ENCODE measurements at places on chromosomes 4 and X.

- DNase-seq, result no peak
Observed at GRCh38 chr4:88858752-88859151, 161.1 kb upstream of the NAP1L5 start.

DNA sequence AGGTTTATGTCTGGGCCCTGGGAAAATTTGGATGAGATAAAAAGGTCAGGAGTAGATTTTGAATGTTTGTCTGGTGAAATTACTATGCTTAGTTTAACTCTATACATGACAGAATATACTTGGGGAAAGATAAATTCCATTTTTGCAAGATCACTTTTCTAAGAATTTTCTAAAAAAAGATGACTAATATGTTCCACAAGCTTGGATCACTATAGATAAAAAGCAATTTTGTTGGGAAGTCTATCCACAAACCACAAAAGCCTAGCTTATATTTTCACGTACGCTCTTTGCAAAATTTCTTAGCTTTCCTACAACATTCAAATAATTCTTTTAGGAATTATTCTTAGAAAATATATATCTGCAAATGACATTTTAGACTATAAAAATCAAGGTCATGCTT is 20.6 kb upstream of the COQ2 start:
- no peak for DNase-seq

GRCh38 chr4:143287572-143287923 is 49.1 kb upstream of the GAB1 start:
- DNase-seq, result no peak

- DNase-seq, result no peak
Observed at GRCh38 chr4:93317057-93317456, 511.5 kb upstream of the ATOH1 start.

DNA sequence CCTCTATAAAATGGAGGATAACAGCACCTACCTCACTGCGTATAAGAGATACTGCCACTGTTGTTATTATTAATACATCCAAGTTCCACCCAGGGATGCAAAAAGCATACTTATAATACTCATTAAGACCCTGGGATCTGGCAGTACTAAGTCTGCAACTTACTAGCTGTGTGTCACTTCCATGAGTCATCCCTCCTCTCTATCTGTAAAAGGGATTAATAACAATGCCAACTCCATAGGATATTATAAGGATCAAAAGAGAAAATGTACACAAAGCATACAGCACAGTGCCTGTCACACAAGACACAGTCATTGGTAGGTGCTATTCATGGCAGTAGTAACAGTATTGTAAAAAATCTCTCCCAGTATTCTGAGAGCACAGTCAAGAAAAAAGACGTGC is 216.7 kb downstream of the HS6ST2 start:
- DNase-seq, result no peak

DNA sequence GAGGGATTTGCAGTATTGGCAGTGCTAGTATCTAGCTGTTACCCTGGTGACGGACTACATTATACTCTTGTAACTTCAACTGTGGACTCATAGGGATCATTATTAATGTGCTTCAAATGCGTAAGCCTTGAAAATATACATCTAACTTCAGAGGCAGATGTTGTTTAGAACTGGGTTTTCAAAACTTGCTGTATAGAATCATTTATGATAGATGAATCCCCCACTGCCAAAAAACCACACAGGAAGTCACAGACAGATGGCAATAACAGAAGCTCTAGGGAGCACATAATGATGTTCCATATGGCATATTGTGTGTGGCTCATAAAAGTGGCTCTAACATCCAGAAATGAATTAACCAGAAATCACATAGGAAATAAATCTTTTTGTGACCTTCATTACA is 62.3 kb upstream of the RELL1 start:
- DNase-seq, result no peak

DNA sequence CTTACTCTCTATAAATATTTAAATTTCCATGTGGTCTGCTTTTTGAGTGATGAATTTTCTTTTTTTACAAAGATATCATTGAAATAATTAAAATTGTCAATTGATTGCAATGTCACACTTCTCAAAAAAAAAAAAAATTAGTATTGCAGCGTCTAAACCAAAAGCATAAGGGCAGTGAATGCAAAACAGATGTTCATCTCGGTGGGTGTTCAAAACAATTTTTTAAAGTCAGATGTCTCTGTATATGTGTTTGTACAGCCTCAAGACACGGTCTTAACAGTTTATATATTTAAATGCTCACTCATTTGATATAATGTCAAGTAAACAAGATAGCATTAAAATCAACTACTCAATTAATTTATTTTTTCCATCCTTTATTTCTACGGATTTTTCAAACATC is 52.3 kb downstream of the PALLD start:
- no peak for DNase-seq

DNA sequence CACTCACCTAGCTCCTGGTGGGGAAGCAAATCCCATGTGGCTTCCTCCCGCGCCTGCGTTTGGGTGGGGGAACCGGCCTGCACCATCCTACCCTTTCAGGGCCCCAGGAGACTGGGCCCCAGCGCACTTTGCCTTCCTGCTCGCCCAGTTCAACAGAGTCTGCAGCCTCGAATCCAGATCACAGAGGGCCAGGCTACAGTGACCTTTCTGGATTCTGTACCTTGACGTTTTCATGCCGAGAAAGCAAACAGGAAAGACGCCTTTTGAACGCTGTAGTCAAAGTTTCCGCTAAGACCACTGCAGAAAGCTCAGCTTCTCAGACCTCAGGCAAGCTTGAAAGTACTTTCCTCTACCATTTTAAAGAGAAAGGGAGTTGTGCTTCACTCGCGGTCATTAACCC is 7.4 kb upstream of the BEND2 start:
- DNase-seq, result no peak

DNA sequence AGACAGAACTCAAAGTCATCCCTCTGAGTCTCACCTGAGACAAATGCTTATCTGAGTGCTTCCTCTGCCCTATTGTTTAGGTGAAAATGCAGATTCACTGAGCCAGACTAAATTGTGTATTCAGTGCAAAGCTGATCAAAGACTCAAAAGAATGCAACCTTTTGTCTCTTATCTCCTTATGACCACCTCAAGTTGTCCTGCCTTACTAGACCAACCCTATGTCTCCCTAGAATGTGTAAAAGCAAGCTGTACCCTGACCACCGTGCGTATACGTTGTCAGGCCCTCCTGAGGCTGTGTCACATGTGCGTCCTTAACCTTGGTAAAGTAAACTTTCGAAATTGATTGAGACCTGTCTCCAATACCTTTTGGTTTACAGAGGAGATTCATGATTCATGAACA is 63.6 kb upstream of the SH3RF1 start:
- DNase-seq, result no peak

GRCh38 chr4:77798385-77798784 is 20.8 kb downstream of the CNOT6L start:
- DNase-seq, result no peak

- DNase-seq, result peak; percentile 62
Observed at GRCh38 chrX:150364347-150365050, 1.4 kb downstream of the MAMLD1 start.

DNA sequence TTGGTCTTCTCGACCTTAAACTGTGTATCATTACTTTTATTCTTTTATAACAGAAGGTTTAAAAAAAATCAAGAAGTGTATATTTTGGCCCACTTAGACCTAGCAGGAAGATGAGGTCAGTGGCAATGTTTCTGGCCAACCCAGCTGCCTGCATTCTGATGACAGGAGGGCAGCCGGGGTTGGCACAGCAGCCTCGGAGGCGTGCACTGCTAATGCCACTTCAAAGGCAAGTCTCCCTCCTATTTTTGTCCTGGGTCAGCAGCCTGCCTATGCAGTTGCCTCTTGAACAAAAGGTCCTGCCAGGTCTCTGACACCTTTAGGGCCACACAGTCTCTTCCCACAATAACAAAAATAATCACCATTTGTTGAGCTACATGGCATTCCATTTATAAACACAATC is 89.4 kb upstream of the MYOZ2 start:
- DNase-seq, result peak; percentile 89

- DNase-seq, result no peak
Observed at GRCh38 chrX:69128588-69128987, 36.7 kb downstream of the PJA1 start.

DNA sequence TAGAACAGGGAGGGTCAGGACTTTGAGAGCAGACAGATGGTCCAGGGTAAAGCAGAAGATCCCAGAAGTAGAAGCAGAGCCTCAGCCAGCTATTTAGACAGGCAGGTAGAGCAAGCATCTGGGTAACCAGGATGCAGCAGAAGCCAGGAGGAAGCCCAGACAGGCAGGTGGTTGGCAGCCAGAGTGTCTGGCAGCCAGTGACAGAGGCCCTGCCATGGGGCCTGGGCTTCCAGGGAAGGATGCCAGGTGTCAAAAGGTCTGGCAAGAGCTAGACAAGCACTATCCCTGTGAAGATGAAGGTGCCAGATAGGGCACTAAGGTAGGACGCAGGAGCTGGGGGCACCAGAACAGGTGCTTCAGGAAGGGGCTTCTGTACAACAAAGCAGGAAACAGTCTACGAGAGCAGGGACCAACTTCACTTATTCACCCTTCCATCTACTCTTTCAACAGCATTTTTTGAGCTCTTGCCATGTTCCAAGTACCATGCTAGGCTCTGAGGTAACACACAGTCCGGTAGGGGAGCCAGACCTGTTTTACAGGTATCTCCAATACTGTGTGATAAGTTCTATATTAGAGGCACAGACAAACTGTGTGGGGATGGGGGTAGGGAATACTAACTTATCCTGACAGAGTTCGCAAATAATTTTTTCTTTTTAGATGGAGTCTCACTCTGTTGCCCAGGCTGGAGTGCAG is 38.1 kb upstream of the GJB1 start:
- DNase-seq, result no peak

DNA sequence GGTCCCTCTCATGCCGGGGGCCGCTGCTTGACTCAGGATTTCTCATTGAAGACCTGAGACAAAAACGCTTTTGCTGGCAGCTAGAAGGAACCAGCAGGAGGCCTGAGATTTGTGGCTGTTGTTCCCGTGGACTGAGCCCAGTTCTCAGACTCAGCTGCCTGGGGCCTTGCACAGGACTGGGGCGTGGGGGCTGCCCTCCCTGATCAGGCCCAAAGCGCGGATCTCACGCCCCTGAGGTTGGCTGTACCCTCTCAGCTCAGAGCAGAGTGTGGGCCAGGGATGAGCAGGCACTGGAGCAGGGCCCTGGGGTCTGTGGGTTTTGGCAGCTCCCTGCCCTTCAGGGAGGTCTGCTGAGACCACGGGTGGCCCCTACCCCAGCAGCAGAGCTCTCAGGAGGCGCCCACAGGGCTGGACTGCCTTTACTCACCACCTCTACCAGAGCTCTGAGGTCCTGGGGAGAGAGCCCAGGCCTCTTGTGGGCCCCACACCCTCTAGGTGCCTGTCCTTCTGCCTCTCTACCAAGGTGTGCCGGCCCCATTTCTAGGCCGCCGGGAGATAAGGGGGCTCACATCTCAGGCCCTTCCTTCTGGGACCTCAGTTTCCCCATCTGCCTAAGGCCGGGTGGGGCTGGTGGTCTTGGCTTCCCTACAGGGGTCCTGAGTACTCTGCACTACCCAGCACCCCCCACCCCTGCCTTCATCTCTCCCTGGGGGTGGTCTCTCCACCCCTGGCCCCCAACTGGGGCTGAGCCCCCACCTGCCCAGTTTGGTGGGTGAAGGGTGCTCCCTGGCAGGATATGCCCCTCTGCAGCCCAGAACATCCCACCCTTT is 5.6 kb downstream of the MSANTD1 start:
- peak; percentile 37 for DNase-seq

DNA sequence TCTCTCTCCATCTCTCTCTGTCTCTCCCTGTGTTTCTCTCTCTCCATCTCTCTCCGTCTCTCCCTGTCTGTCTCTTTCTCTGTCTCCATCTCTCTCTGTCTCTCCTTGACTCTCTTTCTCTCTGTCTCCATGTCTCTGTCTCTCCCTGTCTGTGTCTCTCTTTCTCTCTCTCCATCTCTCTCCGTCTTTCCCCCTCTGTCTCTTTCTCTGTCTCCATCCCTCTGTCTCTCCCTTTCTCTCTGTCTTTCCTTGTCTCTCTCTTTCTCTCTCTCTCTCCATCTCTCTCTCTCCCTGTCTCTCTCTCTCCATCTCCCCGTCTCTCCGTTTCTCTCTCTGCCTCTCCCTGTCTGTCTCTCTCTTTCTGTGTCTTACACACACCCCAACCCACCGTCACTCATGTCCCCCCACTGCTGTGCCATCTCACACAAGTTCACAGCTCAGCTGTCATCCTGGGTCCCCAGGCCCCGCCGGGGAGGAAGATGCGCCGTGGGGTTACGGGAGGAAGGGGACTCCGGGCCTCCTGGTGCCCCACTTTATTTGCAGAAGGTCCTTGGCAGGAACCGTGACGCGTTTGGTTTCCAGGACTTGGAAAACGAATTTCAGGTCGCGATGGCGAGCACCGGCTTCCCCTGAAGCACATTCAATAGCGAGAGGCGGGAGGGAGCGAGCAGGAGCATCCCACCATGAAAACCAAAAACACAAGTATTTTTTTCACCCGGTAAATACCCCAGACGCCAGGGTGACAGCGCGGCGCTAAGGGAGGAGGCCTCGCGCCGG is 1.2 kb upstream of the SHOX start:
- DNase-seq, result no peak

DNA sequence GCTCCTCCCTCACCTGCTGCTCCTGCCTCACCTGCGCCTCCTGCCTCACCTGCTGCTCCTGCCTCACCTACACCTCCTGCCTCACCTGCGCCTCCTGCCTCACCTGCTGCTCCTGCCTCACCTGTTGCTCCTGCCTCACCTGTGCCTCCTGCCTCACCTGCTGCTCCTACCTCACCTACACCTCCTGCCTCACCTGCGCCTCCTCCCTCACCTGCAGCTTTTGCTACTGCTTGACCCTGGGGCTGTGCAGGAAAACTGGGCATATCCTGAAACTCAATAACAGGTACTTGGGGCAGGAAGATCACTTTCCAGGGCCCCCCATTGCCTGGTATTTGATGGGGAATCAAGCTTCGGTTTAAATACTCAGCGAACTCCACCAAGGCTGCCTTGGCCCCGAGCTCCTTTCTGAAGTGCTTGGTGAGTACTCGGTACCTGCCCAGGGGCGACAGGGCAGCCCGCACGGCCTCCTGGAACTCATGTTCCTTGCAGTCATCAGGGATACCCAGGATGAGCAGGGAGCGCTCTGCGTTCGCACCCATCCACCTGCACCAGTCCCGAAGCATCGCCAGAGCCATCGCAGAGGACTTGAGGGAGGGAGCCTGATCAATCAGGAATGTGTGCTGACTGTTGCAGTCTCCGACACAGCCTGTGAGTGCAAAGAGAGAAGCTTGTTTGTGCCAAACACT is 2.7 kb downstream of the PNMA6E start:
- DNase-seq, result no peak

DNA sequence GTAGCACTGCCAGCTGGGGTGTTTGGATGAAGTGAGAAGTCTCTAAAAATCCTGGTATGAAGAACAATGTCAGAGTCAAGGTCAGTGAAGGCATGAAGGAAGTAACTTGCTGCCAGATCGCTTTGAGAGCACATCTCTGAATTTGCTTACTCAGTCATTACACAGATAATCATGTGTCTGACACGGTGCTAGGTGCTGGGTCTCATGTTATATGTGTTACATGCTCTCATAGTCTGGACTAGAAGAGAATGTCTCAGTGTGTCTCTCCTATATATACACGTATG is 337.9 kb downstream of the ARHGAP10 start:
- DNase-seq, result no peak

GRCh38 chrX:38318196-38318595 is 9.1 kb downstream of the RPGR start:
- DNase-seq, result no peak
